ENCODE measurements at places on chromosomes 11 and 22. TPM values are rescaled to one million over a fixed set of nuclear protein-coding genes. Genes with fewer than 3 reads are reported as not detected.
A peak's percentile ranks its signal among the peaks of the same experiment; 100 is the strongest.

DNA sequence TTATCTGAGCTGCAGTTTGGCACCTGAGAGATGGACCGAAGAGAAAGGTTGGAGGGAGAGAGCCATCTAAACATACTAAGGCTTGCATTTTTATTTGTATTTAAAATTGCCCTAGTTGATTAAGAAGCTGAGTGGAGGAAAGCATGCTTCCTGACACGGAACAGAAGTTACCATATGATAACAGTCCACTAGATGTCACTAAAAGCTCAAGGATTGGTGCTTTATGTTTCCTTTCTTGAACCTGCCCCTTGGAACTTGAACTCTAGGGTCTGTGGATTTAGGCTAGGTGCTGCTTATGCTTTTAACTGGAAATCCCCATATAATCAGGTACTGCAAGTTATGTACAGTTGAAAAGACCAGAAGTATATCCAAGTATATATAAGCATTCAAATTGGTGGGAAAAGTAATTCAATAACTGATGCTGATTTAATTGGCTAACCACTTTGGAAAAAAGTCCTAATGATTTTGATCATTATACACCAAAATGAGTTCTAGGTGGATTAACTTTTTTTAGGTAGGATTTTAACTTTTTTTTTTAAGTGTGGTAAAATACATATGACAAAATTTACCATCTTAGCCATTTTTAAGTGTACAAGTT, 9.5 kb downstream of the RBMXL2 start:
- no peak for DNase-seq
- no peaks in the 10 kb centered on the region for H3K4me1 ChIP-seq

- no peak overlapping the region for H3K4me3 ChIP-seq
- H3K27ac ChIP-seq: no peak overlapping the region
- no peaks in the 10 kb centered on the region for H3K27me3 ChIP-seq
- H3K4me1 ChIP-seq: no peaks in the 10 kb centered on the region
- no peaks in the 10 kb centered on the region for H3K36me3 ChIP-seq
- DNase-seq: no peak
These were observed 68.7 kb upstream of the AMPD3 start for GRCh38 chr11:10386361-10386760.

The TESMIN gene
- total RNA-seq: 7.9 TPM

GRCh38 chr22:48153726-48154125, 1391.3 kb downstream of the TBC1D22A start:
- H3K36me3 ChIP-seq: no peaks in the 10 kb centered on the region
- DNase-seq: no peak
- H3K27ac ChIP-seq: no peak overlapping the region
- H3K4me1 ChIP-seq: no peaks in the 10 kb centered on the region
- H3K27me3 ChIP-seq: no peaks in the 10 kb centered on the region
- no peak overlapping the region for H3K4me3 ChIP-seq

DNA sequence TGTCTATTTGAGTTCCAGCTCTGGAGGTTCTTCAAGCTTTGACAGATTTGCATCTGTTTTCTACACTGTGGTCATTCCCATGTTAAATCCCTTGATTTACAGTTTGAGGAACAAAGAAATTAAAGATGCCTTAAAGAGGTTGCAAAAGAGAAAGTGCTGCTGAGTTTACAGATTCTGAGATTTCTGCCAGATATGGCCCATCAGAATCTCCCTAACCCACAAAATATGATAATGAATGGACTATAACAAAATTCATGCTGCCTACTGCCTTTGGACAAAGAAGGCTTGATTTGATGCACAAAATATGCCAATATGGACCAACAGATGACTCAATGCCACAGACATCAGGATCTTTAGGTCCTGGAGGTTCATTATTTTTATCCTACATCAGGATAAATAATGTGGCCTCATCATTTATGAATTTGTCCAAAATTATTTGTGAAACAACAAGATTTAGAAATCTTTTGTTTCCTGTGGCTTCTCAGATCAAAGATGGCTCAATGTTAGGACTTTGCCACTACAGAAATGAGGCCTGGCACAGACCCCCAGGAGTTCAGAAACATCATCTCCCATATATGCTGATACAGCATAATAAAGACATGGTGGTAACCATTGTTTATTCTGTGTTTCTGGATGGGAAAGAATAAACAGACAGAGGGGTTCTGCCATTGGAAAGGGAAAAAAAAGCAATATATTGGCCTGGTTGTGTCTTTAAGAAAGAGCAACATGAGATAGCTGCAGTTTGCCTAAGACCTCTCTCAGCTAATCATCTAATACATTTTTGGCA, 6.7 kb downstream of the OR5AN1 start:
- H3K4me1 ChIP-seq: no peaks in the 10 kb centered on the region
- H3K27ac ChIP-seq: no peak overlapping the region
- no peak for DNase-seq
- no peak overlapping the region for H3K4me3 ChIP-seq
- no peaks in the 10 kb centered on the region for H3K27me3 ChIP-seq
- no peaks in the 10 kb centered on the region for H3K36me3 ChIP-seq

The FSHB gene
- total RNA-seq: not detected

- H3K4me3 ChIP-seq: no peak overlapping the region
- no peak overlapping the region for H3K27ac ChIP-seq
- no peaks in the 10 kb centered on the region for H3K36me3 ChIP-seq
- no peaks in the 10 kb centered on the region for H3K4me1 ChIP-seq
- no peaks in the 10 kb centered on the region for H3K27me3 ChIP-seq
These were observed 1427.1 kb downstream of the LRRC4C start for GRCh38 chr11:40032331-40032730.

DNA sequence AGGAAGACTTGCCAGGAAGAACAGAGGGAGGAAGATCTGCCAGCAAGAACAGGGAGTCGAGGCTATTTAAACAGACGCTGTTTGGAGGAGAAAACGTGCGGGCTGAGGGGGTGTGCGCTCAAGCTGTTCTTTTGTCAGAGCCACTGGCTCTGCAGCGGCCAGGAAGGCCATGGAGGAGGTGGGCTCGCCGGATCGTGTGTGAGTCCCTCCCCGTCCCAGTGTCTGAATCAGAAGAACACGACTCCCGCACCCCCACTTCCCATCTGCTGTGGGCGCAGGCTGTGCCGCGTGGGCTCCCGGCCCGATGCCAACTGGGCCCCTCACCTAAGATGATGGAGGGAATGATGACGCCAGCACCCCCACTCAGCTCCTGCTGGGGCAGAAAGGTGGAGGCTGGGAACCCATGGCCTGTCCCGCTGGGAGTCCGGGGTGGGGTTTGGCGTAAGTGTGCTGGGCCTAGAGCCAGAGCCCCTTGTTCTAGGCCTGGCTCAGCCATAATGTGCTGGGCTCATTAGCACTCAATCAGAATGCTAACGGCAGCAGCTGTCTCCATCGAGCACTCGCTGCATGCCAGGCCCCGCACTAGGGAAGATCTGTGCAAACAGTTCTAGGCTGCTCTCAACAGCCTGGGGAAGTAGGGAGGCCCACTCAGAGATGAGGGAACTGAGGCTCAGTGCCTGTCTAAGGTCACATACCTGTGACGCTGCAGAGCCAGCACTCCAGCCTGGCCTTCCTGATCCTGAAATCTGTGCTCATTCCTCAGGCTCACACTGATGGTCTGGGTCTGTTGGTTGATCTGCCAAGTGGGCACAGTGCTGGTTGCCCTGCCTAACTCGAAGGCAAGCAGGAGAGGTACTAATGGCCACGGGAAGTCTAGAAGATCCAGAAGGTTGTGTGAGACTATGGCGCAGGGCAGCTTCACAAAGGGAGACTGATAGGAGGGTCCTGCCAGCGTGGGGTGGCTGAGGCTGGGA, 11.5 kb downstream of the NPTXR start:
- H3K27ac ChIP-seq: no peak overlapping the region
- H3K4me1 ChIP-seq: no peaks in the 10 kb centered on the region
- H3K4me3 ChIP-seq: no peak overlapping the region
- no peaks in the 10 kb centered on the region for H3K36me3 ChIP-seq

The KIF18A gene
- total RNA-seq: not detected

GRCh38 chr22:47918276-47918921, 1155.9 kb downstream of the TBC1D22A start:
- H3K4me1 ChIP-seq: no peaks in the 10 kb centered on the region
- H3K36me3 ChIP-seq: no peaks in the 10 kb centered on the region
- H3K27me3 ChIP-seq: no peaks in the 10 kb centered on the region
- no peak overlapping the region for H3K27ac ChIP-seq

DNA sequence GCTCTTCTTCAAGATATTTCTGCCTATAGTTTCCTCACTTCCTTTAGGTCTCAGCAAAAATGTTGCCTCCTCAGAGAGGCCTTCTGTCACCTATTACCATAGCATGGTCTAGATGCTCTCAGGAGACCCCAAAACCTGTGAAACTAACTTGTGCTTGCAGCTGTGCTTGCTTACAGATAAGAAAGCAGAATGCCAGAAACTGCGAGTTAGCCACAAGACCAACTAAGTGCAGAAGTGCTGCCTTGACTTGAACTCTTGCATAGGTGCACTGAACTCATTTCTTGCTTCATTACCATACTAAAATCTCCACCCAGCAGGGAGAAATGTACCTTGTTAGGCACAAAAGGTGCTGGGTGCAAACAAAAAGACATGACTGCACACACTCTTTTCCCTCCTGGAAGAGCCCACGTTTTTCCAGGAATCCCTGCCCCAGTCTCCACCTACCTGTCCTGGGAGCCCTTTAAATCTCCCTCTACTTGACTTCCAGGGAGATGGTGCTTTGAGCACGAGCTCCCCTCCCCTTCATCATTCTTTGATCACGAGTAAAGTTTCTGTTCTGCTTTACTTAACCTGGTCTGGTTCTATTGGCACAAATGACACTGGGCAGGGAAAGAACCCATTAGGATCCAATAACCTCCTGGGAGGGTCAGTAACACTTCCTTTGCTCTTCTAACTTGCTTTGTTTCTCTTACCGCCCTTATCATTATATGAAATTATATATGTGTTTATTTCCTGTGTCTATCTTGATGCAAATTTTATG, 137.7 kb upstream of the DDI1 start:
- no peaks in the 10 kb centered on the region for H3K27me3 ChIP-seq
- no peaks in the 10 kb centered on the region for H3K36me3 ChIP-seq
- H3K27ac ChIP-seq: no peak overlapping the region
- DNase-seq: no peak
- H3K4me1 ChIP-seq: no peaks in the 10 kb centered on the region

GRCh38 chr11:1927026-1927847, 7.7 kb downstream of the TNNT3 start:
- no peak for DNase-seq
- no peak overlapping the region for H3K27ac ChIP-seq
- no peaks in the 10 kb centered on the region for H3K27me3 ChIP-seq
- H3K4me1 ChIP-seq: no peaks in the 10 kb centered on the region
- no peaks in the 10 kb centered on the region for H3K36me3 ChIP-seq

The HEPACAM gene
- 0.26 TPM for total RNA-seq

DNA sequence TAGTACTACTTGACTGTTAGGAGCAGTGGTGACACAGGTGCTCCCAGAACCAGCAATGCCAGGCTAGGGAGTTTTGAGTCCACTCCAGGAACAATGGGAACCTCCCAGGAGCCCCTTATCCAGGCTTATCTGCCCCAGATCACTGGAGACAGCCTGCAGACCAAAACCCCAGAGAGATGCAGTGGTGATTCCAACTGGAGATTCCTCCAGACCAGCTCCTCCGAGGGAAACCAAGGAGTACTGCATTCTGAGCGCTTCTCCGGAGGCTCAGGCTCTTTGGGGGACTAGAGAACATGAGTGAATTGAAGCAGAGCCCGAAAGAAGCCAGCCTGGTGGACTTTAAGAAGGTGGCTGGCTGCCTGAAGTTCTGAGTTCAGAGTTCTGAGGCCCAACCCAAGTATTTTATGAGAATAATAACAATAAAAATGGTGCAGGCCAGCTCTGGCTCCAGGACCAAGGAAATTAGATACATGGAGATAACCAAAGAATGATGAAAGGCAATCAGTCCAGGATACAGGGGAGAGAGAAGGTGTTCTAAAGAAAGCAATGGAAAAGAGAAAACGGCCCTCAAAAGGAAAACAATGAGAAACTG, 1.3 kb upstream of the TMEM25 start:
- peak overlapping the region; percentile 80 for H3K27ac ChIP-seq
- H3K27me3 ChIP-seq: no peaks in the 10 kb centered on the region
- DNase-seq: no peak
- no peak overlapping the region for H3K4me3 ChIP-seq
- peaks cover 35% of the 10 kb centered on the region for H3K4me1 ChIP-seq
- no peaks in the 10 kb centered on the region for H3K36me3 ChIP-seq

DNA sequence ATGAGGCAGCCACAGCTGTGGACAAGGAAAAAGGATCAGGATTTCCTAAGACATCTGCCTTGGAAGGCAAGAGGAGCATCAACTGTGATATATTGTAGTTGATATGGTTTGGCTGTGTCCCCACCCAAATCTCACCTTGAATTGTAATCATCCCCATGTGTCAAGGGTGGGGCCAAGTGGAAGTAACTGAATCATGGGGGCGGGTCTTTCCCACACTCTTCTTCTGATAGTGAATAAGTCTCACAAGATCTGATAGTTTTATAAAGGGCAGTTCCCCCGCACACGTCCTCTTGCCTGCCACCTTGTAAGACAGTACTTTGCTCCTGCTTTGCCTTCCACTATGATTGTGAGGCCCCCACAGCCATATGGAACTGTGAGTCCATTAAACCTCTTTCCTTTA, 10.2 kb downstream of the RIC8A start:
- no peaks in the 10 kb centered on the region for H3K4me1 ChIP-seq
- peaks cover 14% of the 10 kb centered on the region for H3K36me3 ChIP-seq
- H3K27ac ChIP-seq: no peak overlapping the region

- no peak overlapping the region for H3K4me3 ChIP-seq
- no peaks in the 10 kb centered on the region for H3K27me3 ChIP-seq
- peak overlapping the region; percentile 77 for H3K27ac ChIP-seq
- no peaks in the 10 kb centered on the region for H3K36me3 ChIP-seq
These were observed 148.8 kb downstream of the DBX1 start for GRCh38 chr11:20011307-20011951.

- no peaks in the 10 kb centered on the region for H3K27me3 ChIP-seq
- no peak overlapping the region for H3K4me3 ChIP-seq
- no peak overlapping the region for H3K27ac ChIP-seq
- H3K4me1 ChIP-seq: no peaks in the 10 kb centered on the region
These were observed 204.9 kb upstream of the TBCEL start for GRCh38 chr11:120819003-120819402.

- H3K27ac ChIP-seq: no peak overlapping the region
- H3K36me3 ChIP-seq: no peaks in the 10 kb centered on the region
- DNase-seq: no peak
- no peak overlapping the region for H3K4me3 ChIP-seq
These were observed 1.5 kb upstream of the NDUFS8 start for GRCh38 chr11:68028802-68029545.

GRCh38 chr11:116804001-116804400, 12.3 kb upstream of the APOA5 start:
- no peaks in the 10 kb centered on the region for H3K27me3 ChIP-seq
- H3K4me1 ChIP-seq: peaks cover 31% of the 10 kb centered on the region
- no peak overlapping the region for H3K27ac ChIP-seq
- H3K36me3 ChIP-seq: no peaks in the 10 kb centered on the region
- no peak for DNase-seq

The ASPHD2 gene
- total RNA-seq: 0.33 TPM

DNA sequence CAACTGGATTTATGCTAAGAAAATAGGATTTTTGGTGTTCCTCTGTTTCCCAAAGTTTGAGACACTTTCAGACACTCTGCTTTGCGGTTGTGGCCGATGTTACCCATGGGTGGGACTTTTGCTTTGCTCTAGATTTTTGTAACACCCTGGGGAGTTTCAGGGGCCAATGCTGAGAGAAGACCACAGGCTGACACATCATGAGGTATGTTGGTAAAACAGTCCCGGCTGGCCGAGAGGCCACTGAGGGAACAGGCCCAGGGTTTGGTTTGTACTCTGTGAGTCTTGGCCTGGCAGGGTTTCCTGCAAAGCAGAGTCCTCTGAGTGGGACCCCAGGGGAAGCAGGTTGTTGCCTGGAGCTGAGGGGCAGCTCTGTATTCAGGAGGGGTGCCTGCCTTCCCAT, 78.5 kb upstream of the PITPNB start:
- no peaks in the 10 kb centered on the region for H3K36me3 ChIP-seq
- DNase-seq: no peak
- no peak overlapping the region for H3K27ac ChIP-seq
- H3K4me3 ChIP-seq: no peak overlapping the region
